ENCODE measurements at places on chromosomes 7 and 10.

GRCh38 chr7:74311305-74311744 lies 22.1 kb downstream of the CLIP2 start:
- DNase-seq: peak; percentile 80

DNA sequence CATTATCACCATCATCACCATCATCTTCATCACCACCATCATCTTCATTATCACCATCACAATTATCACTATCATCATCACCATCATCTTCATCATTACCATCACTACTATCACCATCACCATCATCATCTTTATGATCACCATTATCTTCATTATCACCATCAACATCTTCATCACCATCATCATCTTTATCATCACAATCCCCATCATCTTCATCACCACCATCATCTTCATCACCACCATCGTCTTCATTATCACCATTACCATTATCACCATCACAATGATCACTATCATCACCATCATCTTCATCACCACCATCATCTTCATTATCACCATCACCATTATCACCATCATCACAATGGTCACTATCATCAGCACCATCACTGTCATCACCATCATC lies 621.1 kb downstream of the PTPRN2 start:
- DNase-seq: no peak

GRCh38 chr7:81573128-81573527 lies 196.7 kb downstream of the HGF start:
- DNase-seq: no peak

GRCh38 chr7:34034728-34035127 lies 129.4 kb downstream of the BMPER start:
- DNase-seq: peak; percentile 81

- peak; percentile 69 for DNase-seq
Observed at GRCh38 chr7:107559864-107560263, 3.9 kb downstream of the COG5 start.

- no peak for DNase-seq
Observed at GRCh38 chr7:140027858-140028257, 34.9 kb downstream of the PARP12 start.

- DNase-seq: no peak
Observed at GRCh38 chr7:55690-56248, 136.6 kb upstream of the FAM20C start.

DNA sequence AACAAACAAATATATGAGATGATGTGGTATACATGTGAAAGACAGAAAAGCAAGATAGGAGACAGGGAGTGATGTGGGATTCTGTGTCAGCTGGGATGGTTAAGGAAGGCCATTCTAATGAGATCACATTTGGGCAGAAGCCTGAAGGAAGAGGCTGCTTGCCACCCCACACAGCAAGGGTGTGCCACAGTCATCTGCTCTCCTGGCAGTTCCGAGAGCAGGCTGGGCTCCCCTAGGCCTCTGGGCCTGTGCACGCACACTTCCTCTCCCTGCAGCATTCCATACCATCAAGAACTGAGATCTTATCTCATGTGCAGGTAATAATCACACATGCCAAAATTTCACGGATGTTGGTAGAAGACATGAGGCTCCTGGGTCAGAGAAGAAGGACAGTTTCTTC lies 43.1 kb downstream of the SYPL1 start:
- peak; percentile 79 for DNase-seq

GRCh38 chr10:93272884-93273675 lies 199.4 kb downstream of the CYP26A1 start:
- DNase-seq: no peak

GRCh38 chr7:55212838-55213237 lies 152.3 kb upstream of the LANCL2 start:
- peak; percentile 40 for DNase-seq

DNA sequence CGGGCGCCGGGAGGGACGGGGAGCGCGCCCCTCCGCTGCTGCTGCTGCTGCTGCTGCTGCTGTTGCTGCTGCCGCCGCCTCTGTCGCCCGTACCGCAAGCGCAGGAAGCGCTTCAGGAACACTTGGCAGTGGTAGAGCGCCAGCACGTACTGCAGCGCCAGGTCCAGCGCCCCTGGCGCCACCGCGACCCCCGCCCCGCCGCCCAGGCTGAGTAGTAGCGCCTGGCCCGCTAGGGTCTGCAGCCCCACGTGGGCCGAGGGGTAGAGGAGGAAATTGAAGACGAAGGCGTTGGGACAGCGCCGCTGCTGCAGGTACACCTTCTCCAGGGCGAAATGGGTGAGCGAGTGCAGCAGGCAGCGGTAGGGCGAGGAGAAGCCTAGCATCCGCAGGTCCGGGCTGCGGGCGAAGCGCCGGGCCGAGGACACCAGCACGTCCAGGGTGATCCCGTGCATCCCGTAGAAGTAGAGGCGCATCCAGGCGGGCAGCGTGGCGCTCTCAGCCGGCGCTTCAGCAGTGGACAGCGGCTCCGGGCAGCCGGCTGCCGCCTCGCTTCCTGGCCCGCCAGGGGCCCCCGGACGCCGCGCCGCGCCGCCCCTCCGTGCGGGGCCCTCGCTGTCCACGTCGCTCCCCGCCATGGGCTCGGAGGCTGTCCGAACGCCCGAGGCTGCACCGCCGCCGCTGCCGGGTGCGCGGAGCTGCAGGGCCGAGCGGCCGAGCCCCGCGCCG lies at the start of gene TMEM229A:
Gene TMEM229A (minus strand): TSS at position 699 of the 726 bp plus-strand sequence. CDS start 64 bp downstream, at position 635.
- DNase-seq: peak; percentile 55

DNA sequence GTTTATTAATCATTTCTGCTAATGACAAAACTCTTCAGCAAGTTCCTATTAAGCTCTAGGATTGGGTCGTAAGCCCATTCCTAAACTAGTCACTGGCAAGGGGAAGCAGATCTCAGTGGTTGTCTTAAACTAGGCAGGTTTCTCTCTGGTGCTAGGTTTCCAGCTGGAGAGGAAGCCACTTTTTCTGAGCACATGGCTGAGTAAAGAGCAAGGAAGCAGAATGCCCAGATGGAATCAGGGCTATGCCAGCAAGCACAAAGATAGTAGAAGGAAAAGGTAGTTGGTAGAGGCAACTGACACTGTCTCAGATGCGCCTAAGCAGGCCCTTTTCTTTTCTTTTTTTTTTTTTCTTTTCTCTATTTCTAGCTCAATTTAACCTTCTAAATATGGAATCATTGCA lies 224.9 kb downstream of the EXOC4 start:
- DNase-seq: no peak
